ENCODE measurements at places on chromosomes 1 and 21.

GRCh38 chr1:245797592-245798348, 643.0 kb downstream of the KIF26B start:
- DNase-seq: no peak

GRCh38 chr1:181508486-181509165, 25.3 kb downstream of the CACNA1E start:
- no peak for DNase-seq

- no peak for DNase-seq
Measured at GRCh38 chr21:44377922-44378645, 24.7 kb downstream of the TRPM2 start.

- no peak for DNase-seq
Measured at GRCh38 chr1:43423672-43424550, 29.8 kb downstream of the HYI start.

GRCh38 chr1:233015965-233016364, 65.6 kb downstream of the NTPCR start:
- no peak for DNase-seq

All from fibroblast of the conjunctiva (primary cell).